Cortex of kidney (tissue), 1 donor: ENCODE measurements at places on chromosomes 6 and 20.

- no peak for DNase-seq
Observed at GRCh38 chr6:11607383-11607782, 69.8 kb downstream of the TMEM170B start.

DNA sequence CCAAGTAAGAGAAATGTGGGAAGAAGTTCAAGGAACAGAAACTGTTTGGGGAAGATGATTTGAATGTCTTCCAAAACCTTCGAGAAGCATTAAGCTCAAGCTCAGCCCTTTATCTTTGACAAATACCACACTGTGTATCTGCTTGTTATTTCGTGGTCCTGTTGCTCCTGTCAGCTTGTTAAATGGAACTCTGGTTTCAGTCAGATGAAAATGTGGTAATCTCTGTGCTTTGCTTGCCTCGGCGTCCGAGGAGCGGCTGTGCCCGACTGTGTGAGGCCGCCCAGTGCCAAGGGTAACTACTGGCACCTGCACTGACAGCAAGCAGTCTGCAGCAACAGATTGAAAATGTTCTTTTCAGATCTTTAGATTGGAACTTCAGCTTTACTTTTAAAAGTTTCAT, 577.9 kb upstream of the FLRT3 start:
- no peak for DNase-seq

- no peak for DNase-seq
Observed at GRCh38 chr20:56202493-56203077, 45.9 kb upstream of the MC3R start.

GRCh38 chr20:36214684-36215256, 21.5 kb upstream of the AAR2 start:
- DNase-seq, result no peak
